ENCODE measurements at places on chromosomes 6 and 20.

GRCh38 chr20:34403908-34404307, 40.8 kb downstream of the ITCH start:
- DNase-seq: no peak

DNA sequence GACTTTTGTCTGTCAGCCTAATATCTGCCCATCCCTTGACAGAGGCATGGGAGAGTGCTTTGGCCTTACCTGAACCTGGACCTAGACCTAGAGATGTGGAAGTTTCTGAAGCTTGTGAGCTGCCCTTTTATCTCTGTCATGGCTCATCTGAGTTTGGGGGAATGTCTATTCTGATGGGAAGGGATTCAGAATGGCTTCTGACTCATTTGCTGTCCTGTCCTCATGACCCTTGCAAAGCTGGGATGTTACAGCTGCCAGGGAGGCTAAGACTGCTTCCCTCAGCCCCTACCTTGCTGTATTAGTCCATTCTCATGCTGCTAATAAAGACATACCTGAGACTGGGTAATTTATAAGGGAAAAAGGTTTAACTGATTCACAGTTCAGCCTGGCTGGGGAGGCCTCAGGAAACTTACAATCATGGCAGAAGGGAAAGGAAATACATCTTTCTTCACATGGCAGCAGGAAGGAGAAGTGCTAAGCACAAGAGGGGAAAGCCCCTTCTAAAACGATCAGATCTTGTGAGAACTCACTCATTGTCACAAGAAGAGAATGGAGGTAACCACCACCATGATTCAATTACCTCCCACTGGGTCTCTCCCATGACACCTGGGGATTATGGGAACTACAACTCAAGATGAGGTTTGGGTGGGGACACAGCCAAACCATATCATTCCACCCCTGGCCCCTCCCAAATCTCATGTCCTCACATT, 252.2 kb downstream of the ERMARD start:
- DNase-seq: no peak

DNA sequence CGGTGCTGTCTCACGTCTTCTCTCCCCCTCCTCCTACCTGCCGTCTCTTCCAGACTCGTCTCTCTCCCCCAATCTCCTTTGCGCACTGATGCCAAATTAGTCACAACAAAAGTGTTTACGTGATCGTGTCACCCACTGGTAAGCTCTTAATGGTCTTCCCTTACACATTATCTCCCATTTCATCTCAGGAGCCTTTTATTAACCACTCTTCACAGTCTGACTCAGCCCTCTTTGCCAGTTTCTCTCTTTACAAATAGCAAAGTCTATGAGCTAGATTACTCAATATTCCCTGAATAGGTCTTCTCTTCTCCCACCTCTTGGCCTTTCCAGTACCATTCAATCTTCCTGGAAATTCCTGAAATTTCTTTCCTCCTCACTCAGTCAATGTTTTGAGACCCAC, 247.0 kb downstream of the ESR1 start:
- no peak for DNase-seq

DNA sequence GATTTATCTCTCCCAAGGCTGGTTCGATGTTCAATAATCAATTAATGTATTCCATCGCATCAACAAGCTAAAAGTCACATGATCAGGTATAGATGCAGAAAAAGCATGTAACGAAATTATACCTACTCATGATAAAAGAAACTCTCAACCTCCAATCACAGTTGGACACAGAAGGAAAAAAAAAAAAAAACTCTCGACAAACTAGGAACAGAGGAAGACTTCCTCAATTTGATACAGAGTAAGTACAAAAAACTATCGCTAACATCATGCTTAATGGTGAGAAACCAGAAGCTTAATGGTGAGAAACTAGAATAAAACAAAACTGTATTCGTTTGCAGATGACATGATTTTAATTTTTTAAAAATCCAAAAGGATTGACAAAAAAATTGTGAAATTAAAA, 62.0 kb upstream of the SMIM29 start:
- no peak for DNase-seq

GRCh38 chr6:17381424-17382147, 11.8 kb upstream of the CAP2 start:
- no peak for DNase-seq

DNA sequence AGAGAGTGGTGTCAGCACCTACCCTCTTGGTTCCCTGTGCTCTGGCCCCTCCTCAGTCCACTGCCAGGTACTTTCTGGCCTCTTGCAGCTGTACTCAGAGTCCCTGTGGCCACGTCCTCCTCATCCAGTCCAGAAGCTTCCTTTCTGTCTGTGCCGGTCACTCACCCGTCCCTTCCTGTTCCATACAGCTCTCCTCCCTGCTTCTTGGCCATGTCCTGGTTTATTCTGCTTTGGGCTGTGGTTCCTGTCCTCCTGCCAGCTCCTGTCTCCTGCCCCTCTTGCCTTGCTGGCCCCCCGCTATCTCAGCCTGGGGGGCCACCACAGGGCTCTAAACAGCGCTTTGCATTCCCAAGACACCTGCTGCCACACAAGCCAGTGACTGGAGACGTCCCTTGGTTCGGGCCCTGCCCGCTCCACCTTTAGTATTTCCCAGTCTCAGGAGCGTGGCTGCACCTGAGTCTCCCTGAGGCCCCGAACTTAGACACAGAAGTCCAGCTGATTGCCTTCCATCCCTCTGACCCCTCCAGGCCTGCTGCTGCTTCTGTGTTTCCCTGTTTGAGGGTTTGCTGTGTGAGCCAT, 15.5 kb upstream of the RBM38 start:
- no peak for DNase-seq

GRCh38 chr6:155121699-155122098, 126.6 kb downstream of the TIAM2 start:
- no peak for DNase-seq
